Caki2 (cell line): ENCODE measurements at places on chromosomes 16 and 17.

- DNase-seq, result no peak
These were observed 154.7 kb downstream of the C16orf78 start for GRCh38 chr16:49528060-49528865.

GRCh38 chr17:2916461-2916860 is 120.2 kb downstream of the RAP1GAP2 start:
- no peak for DNase-seq

DNA sequence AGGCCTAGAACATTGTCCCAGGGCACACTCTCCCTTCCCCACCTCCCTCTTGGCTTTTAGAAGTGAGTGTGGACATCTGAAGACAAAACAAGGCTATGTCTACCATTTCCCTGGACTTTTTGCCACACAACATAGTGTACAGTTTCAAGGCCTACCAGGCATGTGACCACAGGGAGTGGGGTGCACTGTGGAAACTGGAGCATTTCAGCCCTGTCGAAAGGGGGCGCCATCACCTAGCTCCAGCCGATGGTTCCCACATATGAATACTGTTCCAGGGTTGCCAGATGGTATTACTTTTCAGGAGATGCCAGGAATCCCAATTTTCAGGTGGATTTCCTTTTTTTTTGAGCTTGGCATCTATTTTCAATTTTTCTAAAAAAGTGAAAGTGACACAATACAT is 140.7 kb downstream of the KATNIP start:
- no peak for DNase-seq

- no peak for DNase-seq
These were observed 56.3 kb downstream of the ABCC1 start for GRCh38 chr16:16005721-16006120.

GRCh38 chr17:59620518-59621259 is 994 bp downstream of the CLTC start:
- peak; percentile 54 for DNase-seq

DNA sequence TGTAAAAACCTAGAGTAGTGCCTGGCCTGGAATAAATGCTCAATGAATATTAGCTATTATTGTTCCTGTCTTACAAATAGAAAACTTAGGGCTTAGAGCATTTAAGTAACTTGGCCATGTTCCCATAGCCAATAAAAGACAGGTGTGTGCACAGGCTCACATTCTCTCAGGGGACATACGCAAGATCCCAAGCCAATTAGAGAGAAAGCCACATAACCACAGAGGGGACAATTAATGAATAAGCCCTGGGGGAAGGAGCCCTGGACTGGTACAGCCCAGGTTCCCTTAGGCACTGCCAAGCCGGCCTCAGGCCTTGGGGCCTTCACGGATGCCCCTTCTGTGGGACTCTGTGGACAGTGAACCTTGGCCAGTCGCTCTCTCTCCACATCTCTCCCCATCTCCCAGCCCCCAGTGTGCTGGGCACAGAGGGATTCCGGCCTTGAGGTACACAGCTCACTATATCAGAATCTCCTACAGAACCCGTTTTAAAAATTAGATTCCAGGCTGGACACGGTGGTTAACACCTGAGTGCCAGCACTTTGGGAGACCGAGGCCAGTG is 27.3 kb upstream of the ABCC12 start:
- DNase-seq, result no peak

DNA sequence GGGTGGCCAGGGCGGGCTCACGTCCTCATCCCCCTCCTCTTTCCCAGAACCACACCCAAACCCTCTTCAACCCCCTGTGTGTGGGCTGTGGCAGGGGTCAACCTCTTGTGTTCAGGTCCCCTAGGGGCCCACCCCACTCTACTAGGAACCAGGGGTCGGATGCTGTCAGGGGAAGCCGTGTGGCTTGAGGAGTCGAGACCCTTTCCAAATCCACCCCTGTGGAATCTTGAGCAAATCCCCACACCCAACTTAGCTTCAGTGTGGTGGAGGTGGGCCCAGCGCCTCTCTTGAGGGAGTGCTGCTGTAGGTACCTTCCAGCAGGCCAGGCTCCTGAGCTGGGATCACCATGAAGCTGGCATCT is 121.5 kb downstream of the MRM1 start:
- DNase-seq, result no peak

GRCh38 chr17:56159826-56160380 is 6.6 kb downstream of the ANKFN1 start:
- no peak for DNase-seq

DNA sequence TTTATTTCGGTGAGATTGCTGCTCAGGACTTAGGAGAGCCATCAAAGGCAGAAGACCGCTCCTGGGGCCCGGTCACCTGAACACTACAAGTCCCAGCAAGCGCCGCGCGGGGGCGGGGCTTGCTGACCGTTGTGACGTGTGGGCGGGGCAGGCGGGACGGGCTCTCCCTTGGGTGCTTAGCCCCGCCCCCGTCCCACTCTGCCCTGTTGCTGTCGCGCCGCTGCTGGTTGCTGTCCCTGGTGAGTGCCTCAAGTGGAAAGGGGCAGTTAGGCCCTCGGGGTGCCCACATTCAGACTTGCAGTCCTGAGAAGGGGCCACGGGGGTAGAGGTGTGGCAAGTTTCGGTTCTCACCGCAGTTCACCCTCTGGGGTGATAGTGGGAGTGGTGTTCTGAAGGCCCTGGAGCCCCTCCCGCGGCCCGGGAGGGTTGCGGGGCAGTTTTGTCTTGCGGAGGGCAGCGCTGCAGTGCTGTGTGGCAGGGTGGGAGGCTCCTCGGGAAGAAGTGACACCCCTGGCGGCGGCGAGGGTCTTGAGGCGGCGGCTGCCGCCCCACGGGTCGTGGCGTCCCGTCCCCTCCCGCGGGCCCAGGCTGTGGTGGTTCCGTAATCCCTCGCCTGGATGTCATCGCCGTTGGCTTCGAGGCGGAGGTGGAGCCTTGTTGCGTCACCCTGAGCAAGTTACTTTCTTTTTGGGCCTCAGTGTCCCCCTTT is at the start of gene CALCOCO2:
TSS of gene CALCOCO2 (plus strand) at position 196 of the 709 bp plus-strand sequence. CDS start 10,673 bp downstream, outside the sequence.
- DNase-seq, result peak; percentile 92

DNA sequence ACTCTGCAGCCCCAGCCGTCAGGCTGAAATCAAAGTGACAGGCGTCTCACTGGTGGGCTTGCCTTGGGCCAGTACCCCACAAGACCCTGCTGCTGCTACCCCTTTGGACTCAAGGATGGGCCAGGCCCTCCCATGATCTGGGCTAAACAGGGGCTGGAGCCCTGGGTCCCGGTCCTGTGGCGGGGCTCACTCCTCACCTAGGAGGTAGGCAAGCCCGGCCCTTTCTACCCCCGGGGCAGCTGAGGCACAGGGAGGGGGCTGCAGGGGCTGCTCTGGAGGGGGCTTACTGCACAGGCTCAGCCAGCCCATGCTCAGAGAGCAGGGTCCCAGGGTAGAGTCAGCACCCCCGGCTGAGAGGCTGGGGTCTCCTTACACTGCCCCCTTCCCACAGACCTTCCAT is 23.6 kb downstream of the KATNB1 start:
- no peak for DNase-seq

GRCh38 chr16:31875928-31876547 is 2.4 kb downstream of the ZNF267 start:
- no peak for DNase-seq

GRCh38 chr17:19486351-19487023 is 47.2 kb upstream of the SLC47A1 start:
- DNase-seq, result no peak

- DNase-seq, result no peak
These were observed 158.4 kb downstream of the CCDC182 start for GRCh38 chr17:57586742-57587141.
